ENCODE measurements at places on chromosomes 5 and 9.
A peak's percentile ranks its signal among the peaks of the same experiment; 100 is the strongest.

GRCh38 chr5:88782571-88782970, 100.4 kb downstream of the MEF2C start:
- no peak for DNase-seq

DNA sequence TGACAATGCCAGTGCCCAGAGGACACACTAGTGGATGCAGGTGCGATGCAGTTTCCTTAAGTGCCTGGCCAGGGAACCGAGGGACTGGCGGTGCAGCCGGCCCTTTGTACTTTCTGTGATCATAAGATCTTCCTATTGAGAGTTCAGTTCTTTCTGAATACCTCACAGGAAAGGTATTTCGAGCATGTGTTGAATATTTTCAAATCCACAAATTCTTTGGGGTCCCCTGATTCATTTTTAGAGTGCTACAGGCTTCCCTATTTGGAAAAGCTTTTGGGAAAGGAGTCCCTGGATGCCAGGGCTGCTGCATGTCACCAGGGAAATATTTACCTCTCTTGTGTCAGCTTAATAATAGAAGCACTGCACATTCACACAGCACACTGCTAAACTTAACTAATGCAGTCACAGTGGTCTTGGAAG, 281.5 kb downstream of the GADD45G start:
- no peak for DNase-seq

DNA sequence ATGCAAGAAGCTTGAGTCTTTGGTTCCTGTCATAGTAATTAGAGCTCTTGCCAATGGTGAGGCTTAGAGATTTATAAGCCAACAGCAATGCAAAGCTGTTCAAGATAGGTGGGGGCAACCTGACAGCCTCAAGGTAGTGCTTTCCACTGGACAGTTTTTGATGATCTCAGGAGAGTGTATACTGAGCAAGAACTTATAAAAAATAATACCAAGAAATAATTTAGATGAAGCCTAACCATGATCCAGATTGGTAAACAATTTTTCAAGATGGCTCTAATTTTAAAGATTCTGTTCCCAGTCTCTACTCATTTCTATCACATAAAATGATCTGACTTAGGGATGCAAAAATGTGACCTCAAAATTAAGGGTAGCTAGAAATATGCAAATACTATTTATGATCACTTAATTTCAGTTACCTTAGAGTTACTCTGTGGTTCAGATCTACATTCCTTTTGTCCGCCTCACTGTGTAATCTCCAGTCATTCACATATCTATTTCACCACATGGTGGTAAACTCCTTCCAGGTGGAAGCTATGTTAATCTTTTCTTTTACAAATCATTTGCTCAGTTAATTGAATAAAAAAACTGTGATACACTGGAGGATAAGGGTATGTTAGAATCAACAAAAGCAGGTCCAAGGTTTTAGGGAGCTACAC, 1228.0 kb upstream of the C9orf72 start:
- no peak for DNase-seq

GRCh38 chr9:75010570-75010969, 17.5 kb downstream of the CARNMT1 start:
- DNase-seq, result no peak

- DNase-seq, result no peak
These were observed 12.2 kb upstream of the STC2 start for GRCh38 chr5:173340451-173340850.

DNA sequence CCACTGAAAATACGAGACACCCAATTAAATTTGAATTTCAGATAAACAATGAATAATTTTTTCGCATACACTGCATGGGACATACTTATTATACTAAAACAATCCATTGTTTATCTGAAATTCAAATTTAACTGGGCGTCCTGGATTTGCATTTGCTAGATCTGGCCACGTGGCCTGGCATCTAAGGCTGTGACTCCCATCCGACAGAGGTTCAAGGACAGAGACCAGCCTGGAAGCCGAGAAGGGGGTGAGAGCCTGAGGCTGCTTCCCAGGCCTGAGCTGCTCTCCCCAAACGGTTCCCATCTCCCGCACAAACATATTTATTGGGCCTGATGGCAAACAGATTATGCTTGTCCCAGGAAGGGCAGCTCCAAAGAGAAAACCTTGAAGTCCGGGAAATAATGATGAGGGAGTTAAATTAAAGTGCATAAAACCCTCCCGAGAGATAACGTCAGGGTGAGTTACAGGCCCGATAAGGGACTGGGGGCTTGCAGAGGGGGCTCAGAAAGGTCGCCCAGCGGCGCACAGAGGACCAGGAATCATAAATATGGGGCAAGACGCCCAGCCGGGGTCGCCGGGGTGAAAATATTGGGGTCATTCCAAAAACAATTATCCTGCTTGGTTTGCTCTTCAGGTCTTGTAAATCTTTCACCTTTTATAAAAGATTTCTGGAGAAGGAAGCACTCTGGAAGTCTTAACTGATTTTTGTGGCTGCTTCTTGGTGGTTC, 163.7 kb downstream of the GAPVD1 start:
- DNase-seq, result no peak

- no peak for DNase-seq
These were observed 14.6 kb upstream of the ACOT12 start for GRCh38 chr5:81408496-81408895.

- no peak for DNase-seq
These were observed 85.0 kb upstream of the ANKH start for GRCh38 chr5:14956423-14957046.

DNA sequence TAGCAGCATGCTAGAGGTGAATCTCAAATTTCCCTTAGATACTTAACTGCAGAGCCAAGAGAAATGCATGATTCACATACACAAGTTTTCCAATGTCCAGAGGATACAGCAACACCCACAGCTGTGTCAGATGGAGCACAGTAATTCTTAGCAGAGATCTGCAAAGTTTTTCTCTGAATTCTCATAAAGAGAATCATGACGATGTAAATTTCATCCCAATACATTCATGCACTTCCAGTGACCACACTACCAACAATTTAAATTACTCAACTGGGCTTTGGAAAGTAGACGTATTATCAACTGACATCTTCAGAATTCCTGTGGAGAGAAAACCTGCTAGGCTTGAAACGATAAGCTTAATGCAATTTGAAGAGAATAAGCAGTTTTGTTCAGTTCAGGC, 378.8 kb upstream of the TLE4 start:
- no peak for DNase-seq

- no peak for DNase-seq
These were observed 290.8 kb downstream of the GLIS3 start for GRCh38 chr9:4009006-4009511.

DNA sequence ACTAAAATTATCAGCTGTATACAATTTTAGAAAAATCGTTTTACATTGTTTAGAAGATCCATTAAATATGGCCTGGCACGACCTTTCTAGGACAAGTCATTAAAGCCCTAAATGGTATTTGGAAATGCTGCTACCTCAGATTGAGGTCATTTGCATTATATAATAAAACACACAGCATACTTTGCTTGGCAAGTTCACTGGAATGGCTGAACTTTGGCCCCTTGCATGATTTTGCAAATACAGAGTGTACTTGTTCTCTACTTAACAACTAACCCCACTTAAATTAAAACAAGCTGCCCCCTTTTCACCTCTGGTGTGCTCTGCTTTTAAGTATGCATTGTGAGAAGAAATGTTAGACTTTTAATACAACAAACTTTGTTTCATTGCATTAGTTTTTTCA, 860.1 kb downstream of the PTPRD start:
- DNase-seq, result no peak

GRCh38 chr9:97924386-97924785, 2.1 kb upstream of the TRMO start:
- no peak for DNase-seq

DNA sequence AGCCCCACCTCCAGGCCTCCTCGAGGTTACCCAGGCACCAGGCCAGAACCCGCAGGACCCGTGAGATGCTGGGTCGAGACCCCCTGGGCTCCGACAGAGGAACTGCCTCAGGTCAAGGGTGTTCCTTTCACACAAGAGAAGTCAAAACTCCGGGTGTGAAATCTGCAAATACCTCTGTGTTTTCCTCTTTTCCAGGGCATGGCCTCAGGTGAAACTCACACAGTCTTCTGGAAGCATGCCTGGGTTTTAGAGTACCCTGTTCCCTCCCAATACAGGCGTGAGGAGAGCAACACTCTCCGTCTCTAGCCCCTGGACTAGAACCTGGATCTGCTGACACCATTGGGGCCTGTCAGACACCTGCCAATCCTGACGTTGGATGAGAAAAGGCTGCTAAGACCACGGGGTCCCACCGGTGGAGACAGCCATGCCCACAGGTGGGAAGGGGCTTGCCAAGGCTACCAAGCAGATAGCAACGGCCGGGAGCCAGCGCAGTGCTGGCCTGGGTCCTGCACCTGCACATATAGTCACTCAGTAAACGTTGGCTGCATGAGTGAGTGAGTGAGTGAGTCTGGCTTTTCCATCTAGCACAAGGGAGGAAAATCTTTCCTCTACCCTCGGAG, 182.0 kb upstream of the PPP1R26 start:
- no peak for DNase-seq

- peak; percentile 58 for DNase-seq
These were observed 22.2 kb downstream of the AHRR start for GRCh38 chr5:343461-344401.

- no peak for DNase-seq
These were observed 1062.6 kb downstream of the NR2F1-AS1 start for GRCh38 chr5:92518318-92518904.

DNA sequence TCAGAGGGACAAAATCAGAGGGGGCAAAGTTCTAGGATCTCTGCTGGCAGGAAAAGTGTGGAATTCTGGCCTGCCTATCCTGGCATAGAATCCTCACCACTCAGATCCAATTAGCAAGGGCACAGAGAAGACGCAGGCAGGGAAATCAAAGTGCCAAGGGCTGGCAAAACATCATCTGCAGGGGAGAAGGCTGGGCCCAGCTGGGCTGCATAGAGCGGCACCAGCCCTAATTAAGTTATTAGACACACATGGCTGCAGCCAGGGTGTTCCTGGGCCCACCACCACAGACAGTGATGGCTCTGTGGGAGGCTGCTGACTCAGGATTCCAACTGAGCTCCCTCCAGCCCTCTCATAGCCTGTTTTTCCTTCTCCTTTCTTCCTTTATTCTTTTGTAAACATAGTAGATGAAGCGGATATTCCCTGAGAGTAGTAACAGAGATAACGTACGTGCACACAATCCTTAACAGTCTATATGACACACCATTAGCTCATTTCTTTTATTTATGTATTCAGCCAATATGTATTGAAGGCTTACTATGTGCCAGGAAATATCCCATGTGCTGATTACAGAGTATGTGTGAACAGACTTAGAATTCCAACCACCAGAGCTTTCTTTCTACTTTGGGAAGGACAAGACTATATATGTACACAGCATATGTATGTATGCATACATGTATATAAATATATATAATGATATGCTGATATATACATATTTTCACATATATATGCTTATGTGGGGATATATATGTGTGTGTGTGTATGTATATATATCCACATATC, 236.1 kb downstream of the ASTN2 start:
- no peak for DNase-seq

DNA sequence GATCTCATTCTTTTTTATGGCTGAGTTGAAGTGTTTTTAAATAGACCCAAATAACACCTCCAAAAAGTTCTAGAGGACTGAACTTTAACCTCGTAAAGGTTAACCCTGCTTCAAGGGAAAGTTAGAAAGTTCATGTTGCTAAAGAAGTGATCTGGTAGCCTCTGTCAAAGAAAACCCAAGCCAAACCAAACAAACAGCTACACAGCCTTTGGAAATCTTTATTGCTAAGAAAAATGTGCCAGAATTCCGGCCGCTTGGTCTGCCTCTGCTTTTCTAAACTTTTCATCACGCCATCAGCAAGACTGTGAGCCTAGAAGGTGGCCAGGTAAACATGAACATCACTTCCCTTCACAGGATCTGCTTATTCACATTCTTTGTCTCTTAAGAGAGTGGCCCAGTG, 17.9 kb downstream of the FUBP3 start:
- no peak for DNase-seq

All from stimulated activated CD4-positive, alpha-beta T cell treated with anti-CD3 and anti-CD28 coated beads, Interleukin-4, amount 100 ng/mL, for 4 hours (primary cell).